ENCODE measurements at places on chromosomes 13 and 19.

DNA sequence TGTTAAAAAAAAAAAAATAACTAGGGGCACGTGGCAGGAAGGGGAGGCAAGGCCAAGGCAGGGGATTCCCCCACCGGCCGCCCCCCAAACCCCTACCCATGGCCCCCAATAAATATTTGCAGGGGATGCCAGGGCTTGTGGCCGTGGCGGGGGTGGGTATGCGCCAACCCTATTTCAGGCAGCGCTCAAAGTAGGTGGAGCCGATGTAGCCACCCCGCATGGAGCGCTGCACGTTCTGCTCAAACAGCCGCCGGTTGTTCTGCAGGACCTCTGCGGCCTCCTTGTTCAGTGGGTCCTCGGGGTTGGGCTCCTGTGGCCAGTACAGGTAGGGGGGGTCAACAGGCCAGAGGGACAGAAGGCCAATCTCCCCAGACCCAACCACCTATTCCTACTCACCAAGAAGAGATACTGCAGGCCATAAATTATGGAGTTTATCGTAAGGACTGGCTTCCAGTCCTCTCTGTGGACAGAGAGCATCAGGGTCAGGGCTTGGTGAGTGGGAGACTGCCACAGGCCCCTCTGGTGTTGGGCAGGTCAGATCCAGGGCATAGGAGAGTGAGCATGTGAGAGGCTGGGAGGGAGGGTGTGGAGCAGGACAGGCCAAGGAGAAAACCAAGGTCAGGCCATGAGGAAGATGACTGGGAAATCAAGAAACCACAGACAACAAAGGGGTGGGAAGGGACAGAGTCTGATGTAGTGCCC, 1.2 kb upstream of the CHMP2A start:
- DNase-seq, result no peak

- peak; percentile 56 for DNase-seq
Measured at GRCh38 chr13:113584870-113585671, 518 bp downstream of the TFDP1 start.

- no peak for DNase-seq
Measured at GRCh38 chr13:93147946-93148345, 78.7 kb upstream of the GPC6 start.

DNA sequence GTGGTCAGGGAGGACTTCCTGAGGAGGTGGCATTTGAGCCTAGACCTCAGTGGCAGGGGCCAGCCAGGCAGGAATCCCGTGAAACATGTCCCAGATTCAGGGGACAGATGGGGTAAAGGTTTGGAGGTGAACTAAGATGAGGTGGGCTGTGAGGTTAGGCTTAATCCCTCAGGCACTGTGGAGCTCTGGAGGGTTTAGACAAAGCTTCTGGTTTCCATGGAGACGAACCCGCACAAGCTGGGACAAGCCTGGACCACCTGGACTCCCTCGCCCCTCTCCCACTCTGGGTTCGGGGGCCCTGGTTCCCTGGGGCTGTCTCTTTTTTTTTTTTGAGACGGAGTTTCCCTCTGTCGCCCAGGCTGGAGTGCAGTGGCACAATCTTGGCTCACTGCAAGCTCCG, 15.7 kb downstream of the TJP3 start:
- DNase-seq, result no peak

DNA sequence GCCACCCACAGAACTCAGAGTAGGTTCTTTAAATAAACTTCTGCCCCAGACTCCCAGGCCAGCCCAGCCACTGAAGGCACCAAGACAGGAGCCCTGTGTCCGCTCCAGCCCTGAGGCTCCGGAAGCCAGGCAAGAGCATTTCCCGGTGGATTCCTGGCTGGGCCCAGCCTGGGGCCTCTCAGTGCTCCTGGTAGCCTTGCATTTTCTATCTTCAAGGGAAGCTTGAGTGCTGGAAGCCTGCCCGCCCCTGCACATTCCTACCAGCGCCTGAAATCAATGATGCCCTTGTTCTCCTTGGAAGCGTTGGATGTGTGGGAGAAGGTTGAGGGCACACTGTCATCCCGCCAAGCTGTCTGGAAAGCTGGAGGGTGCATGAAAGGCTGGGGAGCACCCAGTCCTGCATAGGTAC, 70.3 kb downstream of the ALOX5AP start:
- DNase-seq, result no peak

DNA sequence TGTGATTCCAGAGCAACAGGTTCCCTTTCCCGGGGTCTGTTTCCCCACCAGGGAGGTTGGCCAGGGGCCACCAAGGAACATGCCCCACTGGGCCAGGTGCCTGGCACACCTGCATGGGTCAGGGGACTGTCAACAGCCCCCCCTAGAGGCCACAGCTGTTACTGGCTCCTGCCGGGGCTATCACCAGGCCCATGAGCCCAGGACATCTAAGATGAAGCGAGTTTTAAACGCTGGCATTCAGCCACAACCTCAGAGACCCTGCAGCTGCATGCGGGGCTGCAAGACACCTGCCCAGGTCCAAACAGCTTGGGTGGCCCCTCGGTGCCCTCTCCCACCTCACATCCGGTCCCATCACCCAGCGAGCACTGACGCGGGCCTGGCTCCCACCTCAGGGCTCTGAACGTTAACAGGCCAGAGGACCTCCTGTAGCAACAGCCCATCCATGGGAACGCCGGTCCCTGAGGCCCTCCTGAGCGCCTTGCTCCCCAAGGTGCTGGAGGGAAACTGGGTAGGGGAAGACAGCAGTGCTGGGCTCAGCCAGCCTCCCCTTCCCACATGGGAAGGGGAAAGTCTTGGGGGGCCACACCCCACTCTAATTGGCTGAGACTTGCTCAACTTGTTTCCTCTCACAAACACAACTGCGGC, 12.0 kb downstream of the KHSRP start:
- peak; percentile 63 for DNase-seq

GRCh38 chr19:17171874-17172273, 43.3 kb upstream of the USE1 start:
- DNase-seq, result no peak

- no peak for DNase-seq
Measured at GRCh38 chr13:32588736-32589135, 2.5 kb downstream of the PDS5B start.

GRCh38 chr13:108609353-108609752, 20.1 kb upstream of the MYO16 start:
- no peak for DNase-seq

GRCh38 chr19:33627962-33628839, 6.4 kb downstream of the CHST8 start:
- DNase-seq, result no peak

GRCh38 chr19:1154731-1155351, 19.2 kb downstream of the SBNO2 start:
- no peak for DNase-seq

GRCh38 chr19:57382806-57383488, 6.7 kb upstream of the ZNF548 start:
- DNase-seq, result no peak

DNA sequence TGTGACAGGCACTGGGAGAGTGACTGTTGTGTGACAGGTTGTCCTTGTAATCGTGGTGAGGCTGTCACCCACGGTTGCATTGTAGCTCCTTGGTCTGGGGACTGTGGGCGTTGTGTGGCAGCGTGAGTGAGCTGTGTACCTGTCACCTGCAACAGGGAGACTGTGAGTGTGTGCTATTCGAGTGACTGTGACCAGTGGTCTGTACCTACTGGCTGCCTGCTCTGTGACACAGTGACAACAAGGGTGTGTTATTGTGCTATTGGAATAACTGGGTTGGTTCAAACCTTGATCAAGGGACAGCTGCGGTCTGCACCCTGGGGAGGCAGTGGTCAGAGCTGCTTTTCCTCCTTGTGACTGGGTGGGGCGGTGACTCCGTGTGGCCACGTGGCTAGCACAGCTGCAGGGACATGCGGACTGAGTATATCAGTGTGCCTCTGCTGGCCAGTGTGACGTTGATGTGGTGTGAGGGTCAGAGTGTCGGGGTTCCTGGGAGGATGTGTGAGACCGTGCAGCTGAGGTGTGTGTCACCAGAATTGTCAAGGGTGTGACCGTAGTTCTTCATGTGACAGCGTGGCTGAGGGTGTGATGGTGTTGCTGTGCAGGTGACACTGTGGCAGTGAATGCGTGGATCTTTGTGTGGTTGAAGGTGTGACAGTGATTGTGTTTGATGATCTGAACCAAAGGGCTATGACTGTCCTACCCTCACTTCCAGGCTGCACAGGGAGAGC, 10.1 kb upstream of the NFIX start:
- DNase-seq, result no peak

DNA sequence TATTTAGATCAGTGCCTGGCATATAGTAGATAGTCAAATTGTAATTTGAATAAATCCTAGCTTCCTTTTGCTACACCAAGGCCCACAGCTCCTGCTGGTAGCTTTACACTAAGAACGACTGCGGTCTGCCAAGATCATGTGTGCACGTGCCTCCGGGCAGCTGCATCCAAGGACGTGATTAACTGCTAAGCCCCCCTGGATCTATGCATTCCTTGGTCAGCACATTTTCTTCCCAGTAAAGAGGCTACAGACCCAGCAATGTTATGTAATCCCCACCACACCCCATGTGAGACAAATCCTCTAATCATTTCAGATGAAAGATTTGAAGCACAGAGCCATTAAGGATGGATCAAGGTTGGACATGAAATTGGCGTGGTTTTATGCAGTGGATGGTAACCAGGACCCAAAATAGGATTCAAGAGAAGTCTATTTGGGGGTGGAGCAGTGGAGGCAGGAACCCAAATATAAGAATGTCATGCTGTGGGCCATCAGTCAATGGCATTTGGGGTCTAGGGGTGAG, 65.2 kb upstream of the PEG3 start:
- no peak for DNase-seq

DNA sequence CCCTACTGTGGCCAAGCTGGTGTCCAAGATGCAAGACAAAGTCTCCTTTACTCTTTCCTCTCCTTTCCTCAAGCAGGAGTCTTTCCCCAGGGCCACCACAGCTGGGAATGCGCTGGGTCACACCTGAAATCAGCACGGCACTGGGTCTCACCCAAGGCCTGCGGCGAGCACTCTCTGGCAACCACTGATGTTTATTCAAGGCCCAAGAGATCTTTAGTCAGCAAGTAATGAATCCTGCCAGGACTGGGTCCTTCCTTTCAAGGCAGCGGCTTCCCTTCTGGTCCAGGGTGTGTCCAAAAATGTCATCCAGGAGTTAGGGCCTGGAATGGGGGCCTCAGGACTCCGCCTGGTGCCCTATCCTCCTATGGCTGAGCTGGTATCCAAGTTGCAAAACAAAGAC, 24.1 kb downstream of the BLOC1S3 start:
- no peak for DNase-seq

- no peak for DNase-seq
Measured at GRCh38 chr13:111626371-111627305, 306.2 kb downstream of the TEX29 start.

GRCh38 chr13:111393221-111393790, 72.9 kb downstream of the TEX29 start:
- no peak for DNase-seq

- DNase-seq, result no peak
Measured at GRCh38 chr13:31887286-31887685, 144.3 kb upstream of the FRY start.

DNA sequence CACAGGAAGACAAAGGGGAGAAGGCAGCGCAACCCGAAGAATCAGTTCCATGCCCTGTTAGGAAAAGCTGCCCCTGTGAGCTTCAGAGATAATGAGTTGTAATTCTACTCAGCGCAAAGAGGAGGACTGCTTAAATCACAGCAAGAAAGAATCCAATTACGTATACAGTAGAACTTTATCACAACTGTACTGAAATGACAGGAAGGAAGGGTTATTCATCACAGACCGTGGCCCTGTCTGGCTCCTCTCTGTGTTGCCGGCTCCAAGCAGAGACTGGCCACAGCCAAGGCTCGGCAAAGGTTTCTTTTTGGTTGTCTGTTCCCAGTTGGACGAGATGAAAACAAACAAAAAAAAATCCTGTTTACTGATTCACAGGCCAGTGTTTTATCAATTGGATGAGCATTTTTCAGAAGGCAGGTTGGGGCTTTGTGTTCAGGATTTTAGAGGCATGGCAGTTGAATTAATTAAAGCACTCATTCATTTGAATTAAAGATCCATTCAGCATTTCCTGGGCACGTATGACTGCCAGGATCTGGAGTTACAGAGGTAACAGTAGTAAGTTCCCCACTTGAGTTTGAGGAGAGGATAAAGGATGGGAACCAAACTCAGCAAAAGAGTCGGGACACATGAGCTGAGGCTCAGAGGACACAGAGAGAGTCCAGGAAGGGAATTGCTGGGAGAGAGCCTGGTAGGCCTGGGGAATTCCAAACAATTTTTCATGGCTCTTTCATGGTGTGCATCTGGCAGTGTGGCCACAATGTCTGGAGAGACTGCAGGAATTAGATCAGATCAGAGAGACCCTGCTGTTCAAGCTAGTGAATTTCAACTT, 341.0 kb downstream of the DNAJC15 start:
- no peak for DNase-seq

DNA sequence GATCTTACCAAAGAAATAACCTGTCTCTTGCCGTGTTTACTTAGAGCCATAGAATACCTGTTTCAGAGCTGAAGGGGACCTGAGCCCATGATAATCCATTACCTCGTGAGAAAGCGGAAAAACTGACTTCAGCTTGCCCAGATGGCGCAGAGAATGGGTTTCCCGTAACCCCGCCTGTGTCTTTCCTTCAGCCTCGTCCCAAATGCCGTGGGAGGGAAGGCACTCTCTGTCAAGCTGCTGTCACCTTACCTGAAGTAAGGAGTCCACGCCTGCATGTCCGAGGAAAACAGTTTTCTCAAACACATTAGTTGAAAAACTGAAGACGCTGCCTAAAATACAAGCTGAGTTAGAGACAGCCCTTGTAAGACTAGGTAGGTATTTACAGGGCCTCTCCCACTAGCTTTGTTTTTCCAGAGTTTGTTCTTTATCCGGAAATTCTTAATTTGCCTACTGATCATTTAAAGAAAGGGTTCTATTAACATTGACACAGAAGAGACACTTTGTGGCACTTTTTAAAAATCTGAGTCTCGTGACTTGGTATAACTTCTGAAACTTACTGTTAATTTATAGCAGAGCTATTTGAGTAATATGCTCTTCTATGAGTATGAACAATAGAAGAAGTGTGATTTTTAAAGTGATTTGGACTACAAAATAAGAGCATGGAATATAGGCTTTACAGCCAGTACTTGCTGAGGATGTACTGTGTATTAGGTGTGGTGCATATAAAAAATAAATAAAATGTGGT, 1.3 kb upstream of the INTS6 start:
- peak; percentile 57 for DNase-seq

GRCh38 chr19:14544047-14544446, 14.7 kb downstream of the TECR start:
- DNase-seq, result no peak

DNA sequence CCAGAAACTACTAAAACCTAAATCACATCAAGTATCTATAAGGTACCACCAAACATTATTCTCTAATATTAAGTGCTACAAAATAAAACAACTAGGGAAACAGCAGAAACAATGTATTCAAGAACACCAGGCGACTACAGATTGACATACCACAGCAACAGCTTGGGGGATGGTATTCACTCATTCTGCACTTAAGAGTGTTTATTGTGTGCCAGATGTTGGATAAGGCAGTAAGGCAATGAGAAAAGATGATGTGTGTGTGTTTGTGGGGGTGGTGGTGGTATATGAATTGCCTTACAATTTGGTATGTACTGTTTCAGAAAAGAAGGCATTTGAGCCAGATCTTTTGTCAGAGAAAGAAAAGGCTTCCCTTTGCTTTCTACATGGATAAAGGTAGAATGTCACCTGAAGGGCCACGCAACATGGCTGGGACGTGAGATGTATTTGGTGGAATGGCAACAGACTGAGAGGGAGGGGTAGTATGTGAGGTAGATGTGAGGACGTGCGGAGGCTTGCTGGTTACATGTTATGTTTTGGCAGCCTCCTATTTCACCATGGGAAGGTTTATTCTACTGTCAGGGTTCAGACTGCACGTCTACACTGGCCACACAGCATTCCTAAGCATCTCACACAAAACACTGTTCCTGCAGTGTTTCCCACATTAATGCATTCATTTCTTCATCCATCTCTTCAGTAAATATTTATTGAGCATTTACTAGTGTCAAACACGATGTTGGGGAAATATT, 300.7 kb downstream of the KLF12 start:
- no peak for DNase-seq
